Activated CD4-positive, alpha-beta memory T cell treated with anti-CD3 and anti-CD28 coated beads, Interleukin-2, amount 10 ng/mL, durations not matched to agents 7 days and 5 days (primary cell): ENCODE measurements at places on chromosomes 12 and 14. TPM values are rescaled to one million over a fixed set of nuclear protein-coding genes. Genes with fewer than 3 reads are reported as not detected.
A peak's percentile ranks its signal among the peaks of the same experiment; 100 is the strongest.

Gene RHOJ
- not detected for total RNA-seq

- no peak for DNase-seq
Measured at GRCh38 chr12:130428116-130428515, 90.4 kb downstream of the PIWIL1 start.

DNA sequence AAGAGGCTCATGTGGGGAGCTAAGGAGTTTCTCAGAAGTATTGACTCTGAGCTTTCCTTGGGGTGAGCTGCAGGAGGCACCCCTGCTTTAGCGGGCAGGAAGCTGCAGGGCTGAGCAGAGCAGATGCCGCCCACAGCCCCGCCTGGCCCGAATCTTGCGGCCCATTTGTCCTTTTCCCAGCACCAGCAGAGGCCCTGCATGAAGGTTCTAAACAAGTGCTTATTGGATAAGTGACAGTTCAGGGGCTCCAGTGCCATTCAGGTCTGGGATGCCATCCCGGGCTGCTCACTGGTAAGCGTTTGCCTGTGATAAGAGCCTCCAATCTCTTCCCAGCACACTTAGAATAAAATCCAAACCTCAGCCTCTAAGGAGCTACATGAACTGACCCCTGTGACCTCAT lies 11.4 kb downstream of the RILPL1 start:
- DNase-seq = no peak

Gene PRICKLE1
- total RNA-seq = 0.30 TPM

Gene GPR162
- total RNA-seq = not detected

GRCh38 chr12:27979145-27979544 lies 6.6 kb upstream of the PTHLH start:
- DNase-seq = no peak

GRCh38 chr14:75281654-75282019 lies 3.0 kb downstream of the FOS start:
- DNase-seq = no peak

Gene RFX4
- not detected for total RNA-seq

- no peak for DNase-seq
Measured at GRCh38 chr12:1827826-1828805, 7.8 kb downstream of the LRTM2 start.

Gene RASAL1
- 0.10 TPM for total RNA-seq

- DNase-seq = no peak
Measured at GRCh38 chr12:54824402-54824801, 29.9 kb upstream of the MUCL1 start.

DNA sequence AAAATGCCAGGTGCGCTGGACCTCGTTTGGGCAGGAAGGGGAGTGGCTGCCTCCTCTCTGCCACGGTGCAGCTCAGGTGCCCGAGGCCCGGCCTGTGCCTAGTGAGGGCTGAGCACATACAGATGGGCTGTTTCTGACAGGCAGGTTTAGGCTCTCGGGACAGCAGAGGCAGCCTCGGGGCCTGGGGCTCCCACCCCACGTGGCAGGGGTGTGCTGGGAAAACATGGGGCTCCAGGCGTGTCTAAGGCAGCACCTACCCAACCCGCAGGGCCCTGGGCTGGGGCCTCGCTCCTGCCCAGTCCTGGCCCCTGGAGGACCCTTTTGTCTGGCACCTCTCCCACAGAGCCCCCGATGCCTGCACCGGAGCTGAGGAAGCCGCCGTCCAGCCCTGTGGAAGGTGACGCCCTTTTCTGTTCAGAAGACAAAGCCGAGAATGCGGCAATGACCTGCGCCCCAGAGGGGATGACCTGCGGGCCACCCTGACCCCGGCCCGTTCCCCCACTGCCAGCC lies 76.4 kb upstream of the GALNT9 start:
- no peak for DNase-seq

Gene PLA2G1B
- not detected for total RNA-seq

- no peak for DNase-seq
Measured at GRCh38 chr14:68687746-68688145, 105.1 kb downstream of the ZFP36L1 start.

DNA sequence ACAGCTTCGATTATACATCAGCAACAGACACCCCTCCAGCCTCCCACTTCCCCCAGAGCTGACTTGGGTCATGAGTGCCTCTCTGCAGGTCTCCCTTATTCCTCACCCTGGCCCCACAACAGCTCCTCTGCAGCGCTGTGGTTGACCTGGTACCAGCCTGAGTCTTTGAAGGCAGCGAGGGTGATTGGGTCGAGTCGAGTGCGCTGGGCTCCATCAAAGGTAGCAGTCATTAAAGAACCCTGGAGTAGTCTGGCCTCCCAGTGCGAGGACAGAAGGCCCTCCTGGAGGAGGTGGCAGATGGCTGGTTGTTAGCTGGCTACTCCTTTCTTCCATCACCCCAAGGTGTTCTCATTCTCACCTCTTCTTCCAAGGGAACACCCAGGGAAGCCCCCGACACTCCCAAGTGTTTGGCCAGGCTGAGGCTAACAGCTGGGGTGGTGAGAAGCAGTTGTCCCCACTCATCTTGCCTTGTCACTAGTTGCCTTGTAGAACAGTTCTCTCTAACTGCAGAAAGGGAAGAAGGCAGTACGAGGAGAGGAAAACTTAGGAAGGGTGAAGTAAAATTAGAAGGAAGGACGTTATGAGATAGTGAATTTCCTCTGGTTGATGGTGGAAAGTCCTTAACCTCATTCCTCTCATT lies 2.7 kb downstream of the CIROP start:
- DNase-seq = no peak

Gene LRRC43
- not detected for total RNA-seq

GRCh38 chr14:75068294-75069120 lies 934 bp upstream of the ZC2HC1C start:
- DNase-seq = no peak

Gene EIF2S3B
- total RNA-seq = 1.6 TPM

Gene IL31
- total RNA-seq = not detected

DNA sequence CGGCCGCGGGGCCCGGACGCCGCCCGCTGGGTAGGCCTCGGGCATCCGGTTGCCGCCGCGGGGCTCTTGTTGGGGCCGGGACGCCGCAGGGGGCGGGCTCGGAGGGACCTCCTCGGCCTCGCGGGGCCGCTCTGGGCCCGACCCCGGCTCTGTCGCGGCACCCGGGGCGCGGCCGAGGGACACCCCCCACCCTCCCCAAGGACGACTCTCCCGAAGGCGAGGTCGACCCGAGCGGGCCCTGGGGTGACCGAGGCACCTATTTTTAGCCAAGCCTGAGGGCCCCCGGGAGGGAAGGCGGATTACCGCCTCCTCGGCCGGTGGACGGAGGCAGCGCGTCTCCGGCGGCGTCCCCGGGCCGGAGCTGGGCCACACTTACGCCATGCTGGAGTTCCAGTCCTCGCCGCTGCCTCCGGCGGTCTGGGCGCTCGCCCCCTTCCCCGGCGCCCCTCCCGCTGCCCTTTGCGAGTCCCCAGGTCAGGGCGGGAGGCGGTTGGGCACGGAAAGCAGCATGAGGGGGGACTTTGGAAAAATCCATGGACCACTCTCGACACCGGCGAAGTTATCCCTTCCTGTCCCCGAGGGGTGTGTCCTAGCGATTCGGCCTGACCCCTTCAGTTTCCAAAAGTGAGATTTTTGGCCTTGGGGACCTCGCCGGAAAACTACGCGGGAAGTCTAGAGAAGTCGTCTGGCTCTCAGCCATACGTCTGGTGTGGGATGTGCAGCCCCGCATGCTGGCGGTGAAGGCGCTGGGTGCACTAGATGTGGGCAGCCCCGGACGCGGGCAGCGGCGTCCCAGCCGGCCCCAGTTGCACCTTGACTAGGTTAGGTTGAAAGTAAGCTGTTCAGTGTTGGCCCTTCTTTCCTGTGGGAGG lies 699 bp downstream of the KTN1 start:
- peak; percentile 61 for DNase-seq
